AG08395 (cell line): ENCODE measurements at places on chromosomes 12 and 14.

GRCh38 chr14:96399405-96399804, 7.5 kb downstream of the AK7 start:
- no peak for DNase-seq

- no peak for DNase-seq
Observed at GRCh38 chr12:6096527-6096926, 27.9 kb downstream of the VWF start.

- DNase-seq, result no peak
Observed at GRCh38 chr14:52738409-52738808, 8.4 kb downstream of the STYX start.

DNA sequence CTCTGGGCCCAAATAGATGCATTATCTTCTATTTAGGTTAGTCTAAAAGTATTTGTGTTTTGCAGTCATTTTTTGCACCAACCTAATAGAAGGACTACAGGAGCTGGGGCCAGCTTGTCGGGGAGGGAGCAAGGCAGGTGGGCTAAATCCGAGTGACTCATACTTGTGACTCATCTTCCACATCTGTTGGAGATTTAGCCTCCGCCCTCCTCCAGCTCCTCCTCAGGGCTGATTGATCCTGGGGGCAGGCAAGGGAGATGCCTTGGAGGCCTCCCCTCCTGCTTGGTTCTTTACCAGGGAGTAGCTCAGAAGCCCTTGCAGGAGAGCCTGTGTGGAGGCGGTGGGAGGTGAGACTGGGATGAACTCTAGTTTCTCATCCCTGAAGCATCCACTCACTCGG, 27.9 kb downstream of the RHOF start:
- peak; percentile 76 for DNase-seq

GRCh38 chr12:110742718-110743570, at the start of gene PPP1CC:
Gene PPP1CC (minus strand): TSS chr12:110742891. CDS start chr12:110742707, 184 bp downstream.
- peak; percentile 96 for DNase-seq

DNA sequence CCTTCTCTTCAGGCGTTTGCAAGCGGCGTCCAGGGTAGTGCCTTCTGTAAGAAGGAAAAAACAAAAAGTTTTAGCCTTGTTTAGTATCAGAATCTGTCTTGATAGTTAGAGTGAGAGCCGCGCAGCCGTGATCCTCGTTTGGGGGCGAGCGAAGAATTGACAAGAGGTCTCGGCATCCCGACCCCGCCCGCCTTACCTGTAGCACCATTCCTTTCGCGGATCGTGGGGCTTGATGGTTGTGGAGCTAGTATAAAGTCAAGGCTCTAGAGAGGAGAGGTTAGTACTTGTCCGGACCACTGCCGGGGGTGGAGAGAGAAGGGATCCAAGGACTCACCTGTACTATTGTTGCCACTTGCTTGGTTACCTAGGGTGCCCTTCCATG, 494 bp downstream of the TMTC3 start:
- DNase-seq, result no peak

DNA sequence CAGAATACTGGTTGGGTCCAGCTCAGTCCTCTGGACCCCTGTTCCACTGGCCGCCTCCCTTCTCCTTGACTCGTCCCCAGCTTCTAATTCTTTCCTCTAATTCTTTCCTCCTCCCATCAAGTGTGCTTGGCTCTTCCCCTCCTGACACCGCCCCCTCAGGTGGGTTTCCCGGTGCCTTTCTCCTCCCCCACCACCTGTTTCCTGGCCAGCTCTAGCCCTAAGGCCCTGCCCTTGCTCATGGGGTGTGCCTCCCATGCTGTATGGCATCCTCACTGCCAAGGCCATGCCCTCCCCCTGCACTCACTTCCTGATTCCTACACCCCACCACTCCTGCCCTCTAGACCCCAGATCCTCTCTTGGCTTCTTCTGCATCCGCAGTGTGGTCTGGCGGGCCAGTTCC, 12.1 kb upstream of the EML1 start:
- no peak for DNase-seq

DNA sequence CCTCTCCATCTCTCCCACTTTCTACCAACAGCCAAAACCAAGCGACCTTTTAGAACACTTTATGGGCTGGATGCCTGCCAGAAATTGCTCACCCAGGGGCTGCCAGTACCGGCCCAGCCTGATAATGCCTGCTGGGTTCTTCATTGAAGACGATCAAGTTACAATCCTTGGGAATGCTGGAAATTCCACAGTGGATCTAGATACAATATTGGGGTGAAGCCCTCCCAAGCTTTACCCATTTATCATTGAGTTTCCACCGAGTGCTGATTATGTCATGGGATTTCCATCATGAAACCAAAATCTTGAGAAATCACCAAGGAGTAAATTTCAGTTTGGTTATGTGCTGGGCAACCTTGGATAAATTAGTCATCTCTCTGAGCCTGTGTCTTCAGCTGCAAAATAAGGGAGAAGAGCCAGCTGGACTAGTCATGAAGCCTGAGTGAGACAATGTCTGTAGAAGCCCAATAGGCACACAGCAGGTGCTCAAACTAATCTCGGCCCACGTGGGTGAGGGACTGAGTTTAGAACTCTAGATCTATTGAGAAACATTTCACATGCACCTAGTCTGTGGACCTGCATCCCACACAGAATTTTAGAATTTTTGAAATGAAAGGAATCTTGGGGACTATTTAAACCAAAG, 75.5 kb upstream of the CLMN start:
- no peak for DNase-seq

- no peak for DNase-seq
Observed at GRCh38 chr12:59076622-59077021, 156.3 kb upstream of the LRIG3 start.

GRCh38 chr12:9625019-9625418, 17.3 kb upstream of the KLRB1 start:
- no peak for DNase-seq

GRCh38 chr12:93624595-93625294, 52.3 kb downstream of the SOCS2 start:
- peak; percentile 92 for DNase-seq

- DNase-seq, result no peak
Observed at GRCh38 chr12:98823012-98823411, 177.9 kb downstream of the APAF1 start.

DNA sequence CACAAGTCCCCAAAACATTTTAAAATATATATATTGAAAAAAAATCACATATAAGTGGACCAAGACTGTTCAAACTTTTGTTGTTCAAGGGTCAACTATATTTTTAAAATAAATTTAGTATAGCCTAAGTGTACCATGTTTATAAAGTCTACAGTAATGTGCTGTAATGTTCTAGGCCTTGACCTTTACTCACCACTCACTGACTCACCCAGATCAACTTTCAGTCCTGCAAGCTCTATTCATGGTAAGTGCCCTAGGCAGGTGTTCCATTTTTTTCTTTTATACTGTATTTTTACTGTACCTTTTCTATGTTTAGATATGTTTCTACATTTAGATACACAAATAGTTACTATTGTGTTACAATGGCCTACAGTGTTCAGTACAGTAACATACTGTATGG, 23.4 kb upstream of the TMTC1 start:
- DNase-seq, result no peak

DNA sequence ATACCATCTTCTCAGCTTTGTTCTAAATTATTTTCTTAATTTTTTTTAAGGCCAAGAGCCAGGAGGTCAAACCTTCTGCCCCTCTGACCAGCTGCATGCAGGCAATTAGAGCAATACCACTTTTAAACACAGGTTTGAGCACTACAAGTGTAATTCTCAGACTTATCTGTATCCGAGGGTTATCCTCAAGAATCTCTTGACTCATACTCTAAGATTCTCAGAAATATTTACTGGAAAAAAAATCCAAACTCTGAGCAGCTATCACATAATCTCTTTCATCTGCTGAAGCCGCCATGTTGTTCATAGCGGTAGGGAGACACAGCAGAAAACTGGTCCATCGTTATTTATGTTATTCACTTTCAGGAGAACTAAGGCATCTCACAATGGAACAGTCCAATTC, 27.4 kb upstream of the PTHLH start:
- DNase-seq, result peak; percentile 18

DNA sequence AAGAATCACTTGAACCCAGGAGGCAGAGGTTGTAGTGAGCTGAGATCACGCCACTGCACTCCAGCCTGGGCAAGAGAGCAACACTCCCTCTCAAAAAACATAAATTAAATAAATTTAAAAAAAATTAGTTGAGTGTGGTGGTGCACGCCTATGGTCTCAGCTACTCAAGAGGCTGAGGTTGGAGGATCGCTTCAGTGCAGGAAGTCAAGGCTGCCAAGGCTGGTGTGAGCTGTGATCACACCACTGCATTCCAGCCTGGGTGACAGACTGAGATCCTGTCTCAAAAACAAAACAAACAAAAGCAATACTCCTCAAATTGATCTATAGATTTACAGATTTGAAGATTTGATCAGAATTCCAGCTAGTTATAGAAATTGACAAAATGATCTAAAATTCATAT, 92.7 kb upstream of the RESF1 start:
- DNase-seq, result no peak

DNA sequence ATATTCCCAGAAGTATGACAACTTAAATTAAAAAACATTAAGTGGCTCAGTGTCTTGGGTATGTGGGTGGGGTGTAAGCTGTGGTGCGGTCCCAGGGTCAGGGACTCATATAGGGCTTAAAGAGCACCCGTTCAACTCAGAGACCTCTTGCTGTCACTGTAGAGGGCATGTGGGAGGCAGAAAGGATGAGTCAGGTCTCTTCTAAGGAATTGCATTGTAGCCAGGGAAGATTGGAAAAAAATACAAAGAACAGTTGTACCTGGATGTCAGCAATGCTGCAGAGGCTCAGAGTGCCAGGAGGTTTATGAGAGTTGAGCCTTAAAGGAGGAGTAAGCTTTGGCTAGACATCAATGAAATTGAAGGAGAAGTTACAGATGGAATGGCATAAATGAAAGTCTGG, 104.1 kb downstream of the MYRFL start:
- DNase-seq, result no peak

GRCh38 chr12:91241756-91242155, 59.1 kb upstream of the DCN start:
- DNase-seq, result no peak

DNA sequence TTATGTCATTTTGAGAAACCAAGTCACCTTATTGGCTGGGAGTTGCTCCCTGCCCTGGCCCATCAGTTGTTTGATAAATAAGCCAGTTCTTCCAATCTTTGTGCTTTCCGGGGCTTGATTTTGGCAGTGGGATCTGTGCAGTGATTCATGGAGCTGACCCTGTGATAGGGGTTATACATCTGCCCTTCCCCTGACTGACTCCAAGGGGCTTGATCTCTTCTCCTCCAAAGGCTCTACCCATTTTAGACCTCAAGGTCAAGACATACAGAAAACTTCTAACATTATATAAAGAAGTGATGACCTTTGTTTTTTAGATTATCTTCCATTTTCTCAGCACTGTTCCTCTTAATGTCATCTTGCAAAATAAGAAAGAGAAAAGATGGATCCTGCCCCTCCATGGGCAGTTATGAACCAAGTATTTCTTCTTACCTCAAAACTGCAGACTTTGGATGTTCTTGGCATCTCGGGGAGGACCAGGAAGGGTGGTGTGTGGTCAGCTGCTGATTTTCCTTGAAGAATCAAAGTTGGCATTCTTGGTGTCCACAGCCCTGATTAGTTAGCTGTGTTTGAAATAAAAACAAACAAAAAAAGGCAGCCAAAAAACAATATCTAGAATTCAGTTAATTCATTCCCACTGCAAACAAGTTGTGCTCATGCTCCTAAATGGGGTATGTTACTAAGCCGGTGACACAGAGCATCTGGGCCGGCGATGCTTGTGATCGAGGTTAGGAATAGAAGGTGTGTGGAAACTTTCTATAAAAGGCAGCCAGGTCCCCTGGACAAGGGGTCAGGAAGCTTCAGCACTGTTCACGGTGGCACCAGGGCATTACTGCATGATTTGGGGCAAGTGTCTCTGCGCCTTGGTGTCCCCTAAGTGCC, 120.2 kb downstream of the SAMD4A start:
- DNase-seq, result no peak

GRCh38 chr12:52204095-52204930, 12.5 kb upstream of the KRT80 start:
- no peak for DNase-seq

DNA sequence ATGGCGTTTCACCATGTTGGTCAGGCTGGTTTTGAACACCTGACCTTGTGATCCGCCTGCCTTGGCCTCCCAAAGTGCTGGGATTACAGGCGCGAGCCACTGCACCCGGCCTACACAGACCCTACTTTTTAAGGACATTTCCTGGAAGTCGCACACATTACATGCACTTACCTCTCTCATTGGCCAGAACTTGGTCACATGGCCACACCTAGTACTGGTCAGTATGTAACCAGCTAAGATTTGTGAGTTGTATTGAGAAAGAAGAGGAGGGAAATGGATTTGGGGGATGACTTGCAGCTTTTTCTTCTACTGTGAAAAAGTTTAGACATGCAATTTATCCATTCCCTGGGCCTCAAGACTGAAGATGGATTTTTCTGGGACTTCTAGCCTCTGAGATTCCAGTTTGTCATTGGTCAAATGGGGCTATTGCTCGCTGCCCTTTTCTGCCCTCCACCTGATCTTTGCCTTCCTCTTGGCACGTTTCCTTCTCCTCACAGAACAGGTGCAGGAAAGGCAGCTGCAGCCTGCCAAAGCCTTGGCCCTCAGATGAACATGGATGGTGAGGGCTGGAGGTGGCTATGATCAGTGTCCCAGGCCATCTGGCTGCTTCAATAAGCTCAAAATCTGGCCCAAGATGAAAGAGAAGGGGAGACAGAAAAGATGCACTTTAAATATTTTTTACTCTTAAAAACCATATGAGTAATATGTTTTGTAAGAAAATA, 7.1 kb upstream of the ZDHHC22 start:
- DNase-seq, result no peak

GRCh38 chr12:71194657-71195056, 36.9 kb upstream of the TSPAN8 start:
- no peak for DNase-seq

- DNase-seq, result no peak
Observed at GRCh38 chr12:92036771-92037453, 108.7 kb downstream of the BTG1 start.

GRCh38 chr14:38070061-38070588, 137.6 kb upstream of the SSTR1 start:
- no peak for DNase-seq

GRCh38 chr14:20782280-20782890, 1.3 kb downstream of the RNASE6 start:
- DNase-seq, result no peak

GRCh38 chr12:57958061-57958657, 16.8 kb downstream of the ATP23 start:
- no peak for DNase-seq

- no peak for DNase-seq
Observed at GRCh38 chr14:30996892-30997659, 28.4 kb upstream of the AP4S1 start.

- no peak for DNase-seq
Observed at GRCh38 chr12:82893896-82894295, 207.2 kb downstream of the TMTC2 start.

GRCh38 chr12:77299910-77300669, 234.7 kb upstream of the E2F7 start:
- DNase-seq, result peak; percentile 35

- no peak for DNase-seq
Observed at GRCh38 chr12:121096199-121096798, 36.4 kb upstream of the P2RX7 start.

- DNase-seq, result peak; percentile 83
Observed at GRCh38 chr12:79897617-79898016, 37.3 kb downstream of the PPP1R12A start.
